Pons (tissue), 1 donor: ENCODE measurements at places on chromosomes 13 and 19.
A peak's percentile ranks its signal among the peaks of the same experiment; 100 is the strongest.

DNA sequence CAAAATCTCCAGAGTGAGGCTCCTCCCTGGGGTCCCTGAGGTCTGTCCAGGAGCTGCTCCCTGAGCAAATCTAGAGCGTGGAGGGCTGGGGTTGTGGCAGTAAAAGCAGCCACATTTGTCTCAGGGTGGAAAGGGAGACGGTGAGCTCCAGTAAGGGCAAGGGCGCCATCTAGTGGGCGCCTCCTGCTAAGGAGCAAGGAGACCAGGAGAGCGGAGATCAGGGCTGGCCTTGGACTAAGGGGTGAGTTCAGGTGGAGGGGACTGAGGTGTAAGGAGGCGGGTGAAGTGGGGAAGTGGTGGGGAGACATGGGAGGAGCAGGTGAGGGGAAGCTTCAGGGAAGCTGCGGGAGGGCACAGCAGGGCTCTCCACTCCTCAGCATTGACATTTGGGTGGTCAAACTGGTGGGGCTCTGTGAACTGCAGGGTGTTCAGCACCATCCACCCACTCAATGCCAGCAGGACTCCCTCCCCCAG, 5.3 kb upstream of the CEACAM21 start:
- peak; percentile 63 for DNase-seq

DNA sequence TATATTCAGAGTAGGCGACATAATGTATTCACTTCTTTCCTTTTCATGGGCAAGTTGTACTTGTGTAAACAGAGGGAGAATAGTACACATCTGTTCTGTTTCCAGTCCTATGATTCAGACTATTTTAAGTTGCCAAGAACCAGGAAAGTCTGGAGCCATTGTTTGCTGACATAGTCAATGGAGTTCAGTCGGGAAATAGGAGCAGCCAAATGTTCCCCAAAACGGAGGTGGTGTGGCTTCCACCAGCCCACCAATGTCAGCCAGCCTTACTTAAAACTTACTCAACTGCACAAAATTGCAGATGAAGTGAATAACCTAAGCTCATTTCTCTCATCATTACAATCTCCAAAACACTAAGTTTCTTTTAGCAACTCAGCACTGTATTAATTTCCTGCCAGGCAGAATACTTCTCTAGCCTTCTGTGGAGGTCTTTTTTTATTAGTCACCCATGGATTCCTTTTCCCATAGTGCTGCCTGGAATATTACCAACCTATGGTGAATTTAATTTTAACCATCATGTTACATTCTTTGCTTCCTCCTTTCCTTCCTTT, 22.3 kb upstream of the CSNK1A1L start:
- peak; percentile 92 for DNase-seq

- DNase-seq, result no peak
Measured at GRCh38 chr13:113210833-113211232, 1.4 kb downstream of the CUL4A start.

DNA sequence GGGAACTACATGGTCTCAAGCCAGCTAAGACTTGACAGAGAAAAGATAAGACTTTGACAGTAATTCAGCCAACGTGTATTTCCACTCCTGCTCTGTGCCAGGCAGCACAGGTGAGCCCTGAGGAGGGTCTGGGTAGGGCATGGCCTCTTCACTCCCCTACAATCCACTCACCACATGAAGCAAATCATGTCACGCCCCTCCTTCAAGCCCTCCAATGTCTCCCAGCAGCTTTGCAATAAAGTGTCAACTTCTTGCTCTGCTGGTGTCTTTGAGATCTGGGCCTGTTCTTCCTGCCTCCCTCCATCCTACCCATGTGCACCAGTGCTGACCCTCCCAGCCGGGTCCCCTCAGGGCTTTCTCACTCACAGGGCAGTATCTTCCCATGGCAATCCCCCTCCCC, 58.5 kb downstream of the CCDC70 start:
- DNase-seq, result no peak

GRCh38 chr19:45331411-45331810, 8.7 kb upstream of the CKM start:
- DNase-seq, result no peak

GRCh38 chr13:106756446-106756845, 188.5 kb upstream of the ARGLU1 start:
- DNase-seq, result no peak

DNA sequence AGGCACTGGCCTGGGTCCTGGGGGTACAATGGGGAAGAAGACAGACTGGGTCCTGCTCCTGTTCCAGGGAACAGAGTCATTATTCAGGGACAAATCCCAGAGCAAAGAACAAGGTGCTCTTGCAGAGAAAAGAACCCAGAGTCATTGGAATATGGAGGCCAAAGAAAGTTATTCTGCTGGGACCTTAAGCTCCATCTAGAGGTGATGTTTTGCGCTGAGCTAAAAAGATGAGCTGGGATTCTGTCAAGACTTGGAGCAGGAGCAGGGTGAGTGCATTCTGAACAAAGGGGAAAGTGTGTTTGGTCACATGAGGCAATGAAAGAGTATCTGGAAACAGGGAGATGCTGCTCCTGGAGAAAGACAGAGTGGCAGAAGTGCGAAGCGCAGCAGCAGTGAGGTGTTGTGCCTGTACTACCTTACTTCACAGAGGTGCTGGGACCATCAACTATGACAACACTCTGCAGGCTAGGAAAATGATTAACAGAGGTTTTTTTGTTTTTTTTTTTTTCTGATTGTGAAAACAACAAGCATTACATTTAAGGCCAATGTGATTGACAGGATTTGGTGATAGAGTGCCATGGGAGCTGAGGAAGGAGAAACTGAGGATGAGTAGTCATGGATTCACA, 95.3 kb upstream of the TNFSF11 start:
- DNase-seq, result no peak

DNA sequence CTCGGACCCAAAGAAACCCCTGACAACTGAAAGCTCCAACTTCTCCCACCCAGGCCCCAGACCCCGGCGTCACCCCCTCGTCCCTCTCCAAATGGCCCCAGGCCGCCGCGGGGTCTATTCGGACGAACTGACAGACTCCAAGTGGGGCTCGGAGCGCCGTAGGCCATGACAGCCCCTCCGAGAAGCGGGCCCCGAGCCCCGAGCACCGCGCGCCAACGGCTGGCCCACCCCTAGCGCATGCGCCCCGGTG, 360 bp downstream of the DDX39A start:
- DNase-seq, result no peak

- no peak for DNase-seq
Measured at GRCh38 chr13:71499235-71499634, 367.8 kb downstream of the DACH1 start.

DNA sequence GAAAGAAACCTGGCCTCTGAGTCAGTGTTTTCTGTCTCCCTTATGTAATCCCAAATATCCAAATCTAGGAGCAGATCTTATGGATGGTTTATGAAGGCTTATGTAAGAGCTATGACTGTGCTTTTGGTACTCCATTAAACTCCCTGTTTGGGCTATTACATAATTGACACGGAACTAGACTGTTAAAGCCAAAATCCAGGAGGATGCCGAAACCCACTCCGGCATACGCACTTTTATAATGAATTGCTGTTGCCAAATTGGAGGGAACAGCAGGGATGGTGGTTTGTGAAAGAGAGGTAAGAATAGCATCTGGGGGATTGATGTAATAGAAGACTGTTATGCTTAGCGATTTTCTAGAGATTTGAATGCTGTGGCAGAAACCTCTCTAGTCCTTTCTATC, 2.0 kb downstream of the MTUS2 start:
- DNase-seq, result no peak

- DNase-seq, result no peak
Measured at GRCh38 chr13:99151516-99151915, 49.1 kb upstream of the UBAC2 start.

GRCh38 chr19:16603090-16603489, 24.9 kb downstream of the MED26 start:
- DNase-seq, result no peak

DNA sequence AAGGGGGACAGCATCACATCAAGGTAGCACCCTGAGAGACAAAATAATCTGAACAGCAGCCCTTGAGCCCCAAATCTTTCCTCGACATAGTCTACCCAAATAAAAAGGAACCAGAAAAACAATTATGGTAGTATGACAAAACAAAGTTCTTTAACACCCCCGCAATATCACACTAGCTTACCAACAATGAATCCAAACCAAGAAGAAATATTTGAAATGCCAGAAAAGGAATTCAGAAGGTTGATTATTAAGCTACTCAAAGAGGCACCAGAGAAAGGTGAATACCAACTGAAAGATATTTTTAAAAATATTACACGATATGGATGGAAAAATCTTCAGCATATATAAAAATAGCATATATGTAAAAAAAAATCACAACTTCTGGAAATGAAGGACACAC, 252.9 kb upstream of the SLITRK6 start:
- no peak for DNase-seq

- DNase-seq, result no peak
Measured at GRCh38 chr19:46528601-46529590, 33.2 kb upstream of the PNMA8B start.

DNA sequence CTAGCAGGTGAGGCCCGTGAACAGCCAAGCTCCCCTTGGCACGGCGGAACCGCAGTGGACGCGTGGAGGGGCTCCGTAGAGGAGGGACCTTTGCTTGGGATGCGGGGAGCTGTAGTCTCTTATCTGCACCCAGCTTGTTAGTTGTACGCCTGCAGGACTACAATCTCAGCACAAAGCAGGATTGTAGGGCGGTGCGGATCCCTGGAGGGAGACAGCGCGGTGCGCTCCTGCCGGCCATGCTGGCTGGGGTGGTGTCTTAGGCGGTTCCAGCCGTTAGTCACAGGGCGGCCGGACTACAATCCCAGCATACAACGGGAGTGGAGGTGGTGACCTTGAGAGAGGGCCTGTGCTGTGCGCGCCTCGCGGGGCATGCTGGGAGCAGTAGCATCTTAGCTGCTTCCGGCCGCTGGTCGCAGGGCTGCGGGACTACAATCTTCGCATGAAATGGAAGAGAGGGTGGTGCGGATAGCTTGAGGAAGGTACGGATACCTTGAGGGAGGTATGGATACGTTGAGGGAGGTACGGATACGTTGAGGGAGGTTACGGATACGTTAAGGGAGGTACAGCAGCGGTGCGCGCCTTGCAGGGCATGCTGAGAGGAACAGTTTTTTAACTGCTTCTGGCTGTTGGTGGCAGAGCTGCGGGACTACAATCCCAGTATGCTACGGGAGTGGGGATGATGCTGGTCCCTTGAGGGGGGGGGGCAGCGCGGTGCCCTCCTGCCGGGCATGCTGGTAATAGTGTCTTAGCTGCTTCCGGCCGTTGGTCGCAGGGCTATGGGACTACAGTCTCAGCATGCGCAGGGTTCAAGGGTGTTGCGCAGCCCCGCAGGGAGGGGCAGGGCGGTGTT, 1419.1 kb downstream of the UQCRFS1 start:
- DNase-seq, result peak; percentile 97

- peak; percentile 37 for DNase-seq
Measured at GRCh38 chr19:13164343-13165161, 14.3 kb downstream of the IER2 start.

DNA sequence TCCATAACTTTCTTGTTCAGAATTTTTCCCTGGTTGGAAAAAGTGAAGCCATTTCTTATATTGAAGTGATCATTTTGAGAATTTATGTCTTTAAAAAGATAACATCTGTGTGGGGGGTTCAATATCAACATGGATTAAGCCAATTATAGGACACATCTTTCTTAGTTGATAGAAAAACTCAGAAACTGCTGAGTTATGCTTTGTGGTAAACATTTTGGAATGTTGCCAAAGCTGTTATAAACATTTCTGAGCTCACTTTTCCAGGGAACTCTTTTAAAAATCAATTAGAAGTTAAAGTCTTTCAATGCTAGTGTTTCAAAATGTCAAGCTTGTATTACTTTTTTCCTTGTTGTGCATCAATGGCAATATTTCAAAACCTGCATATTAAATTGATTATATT, 248.8 kb downstream of the DACH1 start:
- no peak for DNase-seq

GRCh38 chr13:22112956-22113745, 442.3 kb downstream of the FGF9 start:
- no peak for DNase-seq

- no peak for DNase-seq
Measured at GRCh38 chr13:65768545-65768944, 1461.6 kb downstream of the PCDH9 start.

- no peak for DNase-seq
Measured at GRCh38 chr13:33872005-33872351, 54.0 kb downstream of the RFC3 start.

DNA sequence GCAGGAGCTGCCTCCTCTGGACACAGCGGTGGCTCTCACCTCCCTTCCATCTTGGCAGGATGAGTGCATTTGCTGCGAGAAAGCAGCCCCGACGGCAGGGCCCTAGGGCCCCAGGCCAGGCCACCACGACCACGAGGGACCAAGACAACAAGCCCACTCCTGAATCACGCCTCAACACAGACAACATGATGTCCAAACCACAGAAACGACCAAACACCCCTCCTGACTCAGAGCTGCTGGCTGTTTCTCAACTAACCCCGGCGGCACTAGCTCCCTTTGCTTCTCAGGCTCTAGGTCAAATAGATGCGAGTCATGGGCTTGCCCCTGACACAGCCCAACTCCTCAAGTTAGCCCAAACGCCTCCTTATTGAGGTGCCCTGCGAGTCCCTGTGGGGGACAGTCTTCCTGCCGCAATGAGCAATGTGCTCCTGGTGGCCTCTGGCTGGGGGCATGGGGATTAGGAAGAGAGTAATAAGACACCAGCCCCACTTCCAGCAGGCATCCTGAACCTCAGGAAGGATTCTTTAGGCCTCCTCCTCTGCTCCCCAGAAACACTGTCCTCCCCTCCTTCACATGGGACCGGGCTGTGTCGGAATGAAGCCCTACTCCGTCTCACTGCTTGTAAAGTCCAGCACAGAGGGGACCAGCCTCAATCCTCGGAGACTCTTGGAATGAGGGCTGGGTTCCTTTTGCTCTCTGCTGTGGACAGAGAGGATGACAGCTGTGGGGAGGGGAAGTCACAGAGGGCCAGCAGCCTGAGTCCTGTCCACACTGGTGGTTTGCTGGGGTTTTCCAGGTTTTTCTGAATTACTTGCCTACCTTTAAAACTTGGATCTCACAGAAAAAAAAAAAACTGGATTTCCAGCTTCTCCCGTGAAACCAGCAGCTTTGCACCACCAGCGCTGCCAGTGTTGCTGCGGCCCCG, 6.9 kb upstream of the ATF5 start:
- DNase-seq, result no peak

- no peak for DNase-seq
Measured at GRCh38 chr19:47499863-47500830, 14.7 kb downstream of the NAPA start.

DNA sequence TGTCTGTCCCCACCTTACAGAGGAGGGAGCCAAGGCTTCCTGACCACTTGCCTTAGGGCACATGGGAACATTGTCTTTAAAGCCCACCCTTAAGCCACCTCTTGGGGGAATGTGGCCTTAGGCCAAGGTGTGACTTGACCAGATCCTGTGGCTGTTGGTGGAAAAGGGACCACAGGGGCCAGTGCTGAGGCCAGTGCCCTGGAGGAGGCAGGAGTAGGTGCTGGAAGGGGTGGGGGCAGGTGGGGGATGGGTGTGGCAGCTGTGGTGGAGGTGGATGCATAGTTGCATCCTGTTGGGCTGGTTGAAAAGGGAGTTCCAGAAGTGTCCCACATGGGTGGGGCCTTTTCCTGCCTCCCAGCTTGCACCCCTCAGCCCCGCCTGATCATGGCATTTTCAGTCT, 44.8 kb downstream of the DNM2 start:
- no peak for DNase-seq

GRCh38 chr19:49559928-49560327, 20.4 kb downstream of the NOSIP start:
- no peak for DNase-seq
